ENCODE measurements at places on chromosomes 3 and 15.
A peak's percentile ranks its signal among the peaks of the same experiment; 100 is the strongest.

DNA sequence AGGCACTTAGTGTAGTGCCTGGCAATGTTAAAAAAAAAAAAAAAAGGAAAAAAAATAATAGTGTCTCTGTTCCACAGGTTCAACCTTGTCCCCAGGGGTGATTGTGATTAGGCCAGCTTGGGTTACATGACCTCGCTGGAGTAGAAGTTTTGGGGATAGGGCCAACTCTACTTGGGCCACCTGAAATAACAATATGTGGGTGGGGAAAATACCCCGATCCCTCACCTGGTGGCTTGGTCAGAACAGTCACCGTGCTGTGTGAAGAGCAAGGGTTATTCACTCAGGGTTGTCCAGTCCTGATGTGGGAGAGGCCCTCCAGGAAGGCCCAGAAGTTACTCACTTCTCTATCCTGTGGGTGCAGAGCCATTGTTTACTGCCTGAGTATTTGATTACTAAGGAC lies 19.5 kb downstream of the XYLB start:
- no peak for DNase-seq

- no peak for DNase-seq
Measured at GRCh38 chr15:67170143-67170925, 84.1 kb downstream of the AAGAB start.

GRCh38 chr15:92749216-92749615 lies 93.6 kb upstream of the FAM174B start:
- DNase-seq, result no peak

GRCh38 chr3:163196815-163197374 lies 1700.3 kb downstream of the OTOL1 start:
- DNase-seq, result no peak

DNA sequence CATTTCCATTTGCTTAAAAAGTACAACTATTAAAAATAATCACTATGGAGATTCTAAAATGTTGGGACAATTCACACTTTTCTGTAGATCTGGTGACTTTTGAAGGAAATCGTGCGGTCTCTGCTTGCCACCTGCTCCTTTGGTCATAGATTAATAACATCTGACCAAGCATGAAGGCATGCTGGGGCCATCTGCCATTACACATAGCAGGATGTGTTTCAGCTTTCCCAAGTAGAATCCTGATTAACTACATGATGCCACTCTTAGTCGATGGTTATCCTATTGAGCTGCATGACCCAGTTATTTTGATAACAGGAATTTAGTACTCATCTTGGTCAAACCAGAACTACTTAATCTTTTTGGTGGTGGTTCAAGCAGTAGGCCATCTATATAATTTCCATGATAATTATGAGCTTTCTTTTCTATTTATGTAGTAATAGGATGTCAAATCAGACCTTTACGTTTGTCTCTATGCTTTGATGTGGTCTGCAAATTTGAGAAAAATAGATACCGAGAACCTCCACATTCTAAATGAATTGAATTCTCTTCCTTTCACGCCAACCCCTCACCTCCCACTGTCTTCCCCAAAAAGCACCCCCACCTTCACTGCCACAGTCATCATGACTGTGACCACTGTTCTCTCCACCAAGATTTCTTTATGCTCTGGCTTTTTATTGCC lies 158.1 kb downstream of the DIPK2A start:
- DNase-seq, result no peak

GRCh38 chr3:31980530-31981205 lies 394 bp downstream of the OSBPL10 start:
- peak; percentile 68 for DNase-seq

DNA sequence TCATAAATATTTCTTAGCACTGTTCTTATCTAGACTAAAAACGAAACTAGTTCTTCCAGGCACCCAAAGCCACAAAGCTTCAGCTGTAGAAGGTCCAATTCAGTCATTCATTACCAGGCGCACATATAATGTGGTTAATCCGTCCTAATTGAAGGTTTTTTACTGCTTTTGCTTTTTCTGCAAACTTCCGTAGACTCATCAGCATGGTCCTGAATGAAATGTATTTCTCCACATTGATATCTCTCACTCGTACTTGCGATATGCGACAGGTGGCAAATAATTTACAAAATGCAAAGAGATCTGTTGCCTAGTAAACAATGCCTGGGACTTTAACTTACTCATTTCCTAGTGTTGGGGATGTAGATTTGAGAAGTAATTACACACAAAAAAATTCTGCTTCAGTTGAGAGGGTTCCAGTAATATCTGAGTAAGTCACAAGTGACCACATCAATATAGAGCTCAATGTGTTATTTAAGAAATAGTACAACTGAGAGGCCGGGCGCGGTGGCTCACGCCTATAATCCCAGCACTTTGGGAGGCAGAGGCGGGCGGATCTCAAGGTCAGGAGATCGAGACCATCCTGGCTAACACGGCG lies 75.0 kb upstream of the MBNL1 start:
- no peak for DNase-seq

DNA sequence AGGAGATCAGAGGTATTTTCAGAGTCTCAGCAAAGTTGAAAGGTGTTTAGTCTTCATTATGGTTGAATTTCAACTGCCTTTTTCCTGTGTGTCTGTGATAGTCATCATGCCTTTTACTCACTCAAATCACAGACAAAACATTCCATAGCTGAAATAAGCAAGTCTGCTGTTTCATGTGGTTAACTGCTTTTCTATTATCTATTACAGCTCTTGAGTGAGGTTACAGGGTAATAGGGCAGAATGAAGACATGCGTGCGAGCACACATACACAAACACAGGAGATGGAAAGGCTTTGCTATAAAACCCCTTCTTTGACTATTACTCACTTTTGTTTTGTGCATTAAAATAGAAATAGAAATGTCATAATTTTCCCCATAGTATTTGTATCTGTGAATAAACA lies 192.6 kb upstream of the RARB start:
- DNase-seq, result no peak

GRCh38 chr3:194332858-194333211 lies 18.3 kb downstream of the CPN2 start:
- no peak for DNase-seq

GRCh38 chr15:57069423-57069822 lies 151.0 kb downstream of the TCF12 start:
- no peak for DNase-seq

DNA sequence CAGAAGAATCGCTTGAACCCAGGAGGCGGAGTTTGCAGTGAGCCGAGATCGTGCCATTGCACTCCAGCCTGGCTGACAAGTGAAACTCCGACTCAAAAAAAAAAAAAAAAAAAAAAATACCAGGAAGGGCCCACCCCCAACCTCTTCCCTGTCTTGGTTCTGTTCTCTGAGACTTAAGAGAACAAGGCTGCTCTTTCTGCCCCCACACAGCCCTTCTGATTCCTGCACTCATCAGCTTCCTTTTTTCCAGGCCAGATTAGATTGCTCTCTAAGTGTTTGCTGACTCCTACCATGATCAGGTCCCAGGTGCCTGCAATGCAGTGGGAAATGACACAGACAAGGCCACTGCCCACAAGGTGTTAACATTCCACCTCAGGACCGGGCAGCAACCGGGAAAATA lies 13.0 kb downstream of the TMEM44 start:
- DNase-seq, result no peak

- DNase-seq, result no peak
Measured at GRCh38 chr3:183812761-183813445, 12.5 kb downstream of the MAP6D1 start.

DNA sequence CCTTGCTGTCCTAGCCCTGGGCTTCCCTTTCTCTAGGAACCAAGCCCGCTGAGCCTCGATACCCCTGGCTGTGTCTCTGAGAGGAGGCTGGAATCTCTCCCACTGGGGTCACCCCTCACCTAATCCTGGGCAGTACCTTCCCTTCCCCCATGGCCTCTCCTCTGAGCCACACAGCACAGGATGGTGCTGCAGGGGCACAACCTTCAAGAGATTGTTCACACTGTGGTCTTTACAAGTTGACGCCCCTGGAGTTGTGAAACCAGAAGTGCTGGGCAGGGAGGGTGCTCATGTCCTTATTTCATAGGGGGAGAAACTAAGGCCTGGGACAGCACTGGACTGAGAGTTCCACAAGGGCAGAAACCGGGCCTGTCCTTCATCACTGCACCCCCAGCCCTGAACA lies 70.9 kb upstream of the TMEM115 start:
- DNase-seq, result no peak

GRCh38 chr15:38080651-38081275 lies 146.3 kb downstream of the TMCO5A start:
- no peak for DNase-seq

- no peak for DNase-seq
Measured at GRCh38 chr15:47437491-47437890, 279.8 kb upstream of the SEMA6D start.

GRCh38 chr15:62462268-62462667 lies 297.2 kb upstream of the C2CD4B start:
- DNase-seq, result no peak

DNA sequence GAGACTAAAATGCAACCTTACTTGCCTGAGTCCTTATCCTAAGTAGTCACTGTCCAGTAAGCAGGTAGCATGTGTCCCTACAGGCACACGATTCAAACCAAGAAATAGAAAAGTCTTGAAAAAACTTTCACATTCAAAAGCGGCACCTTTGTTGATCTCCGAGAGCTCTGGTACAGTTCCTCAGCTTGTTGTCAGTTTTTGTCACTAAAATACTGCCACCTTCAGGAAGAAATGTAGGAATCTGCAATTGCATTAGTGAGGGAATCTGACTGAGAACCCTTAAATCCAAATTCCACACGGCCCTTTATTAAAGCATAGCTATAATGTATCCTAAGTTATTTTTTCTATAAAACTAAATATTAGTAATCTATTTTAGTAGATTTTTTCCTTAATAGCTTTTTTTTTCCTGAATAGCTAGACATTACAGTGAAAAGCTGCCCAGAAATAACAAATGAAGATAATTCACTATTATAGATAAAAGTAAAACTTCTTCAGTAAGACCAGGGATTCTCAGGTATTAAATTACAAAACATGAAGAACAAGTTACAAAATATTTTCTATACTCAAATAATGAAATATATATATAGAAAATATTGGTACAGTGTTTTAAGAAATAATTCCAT lies 44.0 kb downstream of the CCDC54 start:
- DNase-seq, result peak; percentile 49

GRCh38 chr3:178246004-178246403 lies 290.2 kb upstream of the KCNMB2 start:
- no peak for DNase-seq

GRCh38 chr3:154062513-154062912 lies 58.7 kb upstream of the ARHGEF26 start:
- no peak for DNase-seq

GRCh38 chr3:175605851-175606250 lies 746.7 kb downstream of the NAALADL2 start:
- DNase-seq, result no peak

GRCh38 chr3:111831840-111832239 lies 27.2 kb upstream of the PHLDB2 start:
- DNase-seq, result no peak

- DNase-seq, result no peak
Measured at GRCh38 chr3:129809297-129809696, 84.2 kb downstream of the TMCC1 start.

DNA sequence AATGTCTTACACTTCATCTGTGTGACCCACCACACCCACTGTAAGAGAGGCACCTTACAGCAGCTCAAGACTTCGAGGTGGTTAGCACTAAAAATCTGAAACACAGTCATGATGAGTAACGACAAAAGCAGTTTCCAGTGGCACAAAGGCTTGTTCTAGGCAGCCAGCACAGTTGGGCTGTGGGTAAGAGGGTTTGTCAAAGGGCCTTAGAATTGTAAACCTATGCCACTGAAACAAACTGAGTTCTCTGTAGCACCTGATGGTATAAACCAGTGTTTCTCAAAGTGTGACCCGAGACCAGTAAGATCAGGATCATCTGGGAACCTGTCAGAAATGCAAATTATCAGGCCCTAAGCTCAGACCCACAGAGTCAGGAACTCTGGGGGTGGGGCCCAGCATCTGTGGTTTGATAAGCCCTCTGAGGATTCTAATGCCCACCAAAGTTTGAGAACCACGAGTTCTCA lies 36.5 kb downstream of the DAPK2 start:
- DNase-seq, result no peak

DNA sequence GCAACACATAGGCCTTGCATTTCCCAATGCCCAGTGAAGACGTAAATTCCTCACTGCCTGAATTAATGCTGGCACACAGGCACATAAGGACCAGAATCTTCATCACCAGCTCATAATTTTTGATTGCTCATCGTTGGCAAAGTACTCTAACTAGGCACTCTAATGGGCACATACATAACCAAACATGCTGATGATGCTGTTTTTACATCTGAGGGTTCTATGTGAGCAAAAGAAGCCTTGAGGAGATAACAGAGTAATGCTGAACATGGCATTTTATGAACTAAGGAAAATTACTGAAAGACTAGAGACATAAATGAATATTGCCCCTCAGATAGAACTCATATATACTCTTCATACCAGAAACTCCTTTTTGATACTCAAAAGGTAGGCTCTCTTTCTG lies 387.4 kb downstream of the EPHA6 start:
- DNase-seq, result no peak

- DNase-seq, result peak; percentile 70
Measured at GRCh38 chr3:123700791-123701722, 116.2 kb upstream of the HACD2 start.

DNA sequence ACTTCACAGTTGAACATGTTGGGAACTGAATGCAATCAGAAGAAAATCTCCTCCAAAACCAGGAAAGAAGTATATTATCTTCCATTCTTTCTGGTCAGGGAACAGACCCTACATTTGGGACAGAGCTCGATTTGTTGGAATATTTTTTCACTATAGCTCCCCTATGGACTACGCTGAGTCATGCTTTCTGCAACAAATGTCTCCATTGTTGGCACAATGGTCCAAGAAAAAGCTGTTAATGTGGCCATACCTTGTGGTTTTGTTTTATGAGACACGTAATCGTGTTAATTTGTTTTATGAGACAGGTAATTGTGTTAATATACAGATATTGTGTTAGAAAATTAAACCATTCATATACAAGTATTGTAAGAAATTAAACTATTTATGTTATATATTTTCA lies 101.4 kb downstream of the TGFBR2 start:
- DNase-seq, result no peak

- DNase-seq, result no peak
Measured at GRCh38 chr3:45978006-45978761, 17.4 kb downstream of the FYCO1 start.

DNA sequence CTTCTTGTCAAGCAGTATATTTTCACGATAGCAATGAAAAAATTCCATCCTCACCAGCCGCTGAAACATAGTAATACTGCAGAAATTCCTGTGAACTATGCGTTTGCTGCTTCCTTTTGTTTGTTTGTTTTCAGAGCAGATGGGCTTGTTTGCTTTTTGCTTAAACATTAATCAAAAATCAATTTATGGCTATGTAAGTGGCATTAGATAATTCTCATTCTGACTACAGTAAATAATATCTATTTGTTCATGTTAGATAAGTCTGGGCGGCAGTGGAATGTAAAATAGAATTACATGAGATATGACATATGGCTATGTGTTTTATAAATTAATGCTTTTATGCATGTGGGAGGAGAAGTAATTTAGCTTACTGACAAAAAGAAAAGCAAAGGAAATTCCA lies 163.7 kb downstream of the PGPEP1L start:
- DNase-seq, result no peak

DNA sequence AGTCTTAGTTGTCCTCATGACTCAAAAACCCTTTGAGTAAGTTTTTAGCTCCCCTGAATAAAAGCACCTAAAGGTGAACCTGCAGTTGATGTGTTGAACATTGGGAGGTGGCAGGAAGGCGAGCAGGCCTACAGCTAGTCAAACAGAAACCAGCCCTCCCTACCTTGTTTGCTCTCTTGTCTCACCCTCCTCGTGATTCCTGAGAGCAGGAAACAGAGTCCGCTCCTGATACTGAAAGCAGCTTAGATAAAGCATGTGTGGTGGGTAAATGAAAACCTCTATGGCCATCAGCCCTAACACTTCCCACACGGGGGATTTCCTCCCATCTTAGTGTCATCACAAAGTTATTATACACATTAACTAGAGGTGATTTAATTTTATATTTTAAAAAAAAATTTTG lies 21.8 kb upstream of the CLDN18 start:
- DNase-seq, result no peak

Measured in renal cortex interstitium (tissue), 15 donors.